Stimulated activated CD8-positive, alpha-beta memory T cell treated with anti-CD3 and anti-CD28 coated beads, Interleukin-4, amount 100 ng/mL, for 48 hours (primary cell): ENCODE measurements at places on chromosomes 3 and 15.
A peak's percentile ranks its signal among the peaks of the same experiment; 100 is the strongest.

DNA sequence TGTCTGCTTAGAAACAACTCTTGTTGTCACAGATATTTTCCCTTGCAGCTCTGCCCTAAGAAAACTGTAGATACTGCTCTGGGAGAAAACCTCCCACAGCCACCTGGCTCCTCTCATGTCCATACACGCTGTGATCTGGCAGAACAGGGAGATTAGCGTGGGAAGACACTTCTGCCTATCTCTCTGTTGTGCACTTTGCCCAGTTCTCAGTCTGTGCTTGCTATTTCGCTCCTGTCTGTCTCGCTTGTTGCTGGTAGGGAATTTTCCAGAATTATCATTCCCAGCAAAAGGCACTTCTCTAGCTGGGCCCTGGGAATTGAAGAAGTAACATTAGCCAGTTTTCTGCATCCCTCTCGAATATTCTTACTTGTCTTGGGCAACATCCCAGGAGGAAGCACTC is 8.1 kb upstream of the GATM start:
- DNase-seq: no peak

- DNase-seq: no peak
Observed at GRCh38 chr3:94234177-94234788, 171.4 kb downstream of the NSUN3 start.

GRCh38 chr15:88900309-88900981 is 5.1 kb upstream of the HAPLN3 start:
- DNase-seq: no peak

GRCh38 chr3:11624161-11624560 is 19.6 kb downstream of the VGLL4 start:
- peak; percentile 81 for DNase-seq

GRCh38 chr3:129432036-129432435 is 3.6 kb upstream of the EFCAB12 start:
- no peak for DNase-seq

DNA sequence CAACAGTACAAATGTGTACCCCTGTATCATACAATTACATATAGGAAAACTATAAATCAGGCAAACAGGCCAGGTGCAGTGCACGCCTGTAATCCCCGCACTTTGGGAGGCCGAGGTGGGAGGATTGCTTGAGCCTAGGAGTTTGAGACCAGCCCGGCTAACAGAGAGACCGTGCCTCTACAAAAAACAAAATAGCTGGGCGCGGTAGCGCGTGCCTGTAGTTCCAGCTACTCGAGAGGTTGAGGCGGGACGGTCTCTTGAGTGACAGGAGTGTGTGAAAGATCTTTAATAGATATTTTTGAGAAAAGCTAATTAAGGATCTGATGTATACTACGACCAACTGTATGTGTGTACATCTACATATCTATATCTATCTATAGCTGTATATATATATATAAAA is 33.8 kb upstream of the BDH1 start:
- no peak for DNase-seq

DNA sequence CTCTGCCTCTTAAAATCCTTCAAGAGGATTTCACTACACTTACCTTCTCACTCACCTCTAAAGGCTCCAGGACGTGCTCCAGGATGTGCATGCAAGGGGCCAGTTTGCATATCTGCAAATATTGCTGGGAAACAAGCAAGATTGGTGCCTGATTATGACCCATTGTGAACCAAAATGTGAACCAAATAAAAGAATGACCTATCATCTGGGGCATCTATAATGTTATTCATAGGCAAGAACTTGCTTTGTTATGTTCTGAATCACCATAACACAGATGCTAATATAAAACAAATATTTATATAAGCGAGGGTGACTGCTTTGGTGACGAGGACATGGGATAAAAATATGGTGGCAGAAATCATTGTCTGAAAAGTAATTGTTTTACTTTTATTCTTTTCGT is 5.5 kb downstream of the IL12A start:
- DNase-seq: no peak

GRCh38 chr3:4340411-4341335 is 37.5 kb downstream of the SETMAR start:
- no peak for DNase-seq

- no peak for DNase-seq
Observed at GRCh38 chr3:149784064-149784704, 8.2 kb downstream of the ANKUB1 start.

DNA sequence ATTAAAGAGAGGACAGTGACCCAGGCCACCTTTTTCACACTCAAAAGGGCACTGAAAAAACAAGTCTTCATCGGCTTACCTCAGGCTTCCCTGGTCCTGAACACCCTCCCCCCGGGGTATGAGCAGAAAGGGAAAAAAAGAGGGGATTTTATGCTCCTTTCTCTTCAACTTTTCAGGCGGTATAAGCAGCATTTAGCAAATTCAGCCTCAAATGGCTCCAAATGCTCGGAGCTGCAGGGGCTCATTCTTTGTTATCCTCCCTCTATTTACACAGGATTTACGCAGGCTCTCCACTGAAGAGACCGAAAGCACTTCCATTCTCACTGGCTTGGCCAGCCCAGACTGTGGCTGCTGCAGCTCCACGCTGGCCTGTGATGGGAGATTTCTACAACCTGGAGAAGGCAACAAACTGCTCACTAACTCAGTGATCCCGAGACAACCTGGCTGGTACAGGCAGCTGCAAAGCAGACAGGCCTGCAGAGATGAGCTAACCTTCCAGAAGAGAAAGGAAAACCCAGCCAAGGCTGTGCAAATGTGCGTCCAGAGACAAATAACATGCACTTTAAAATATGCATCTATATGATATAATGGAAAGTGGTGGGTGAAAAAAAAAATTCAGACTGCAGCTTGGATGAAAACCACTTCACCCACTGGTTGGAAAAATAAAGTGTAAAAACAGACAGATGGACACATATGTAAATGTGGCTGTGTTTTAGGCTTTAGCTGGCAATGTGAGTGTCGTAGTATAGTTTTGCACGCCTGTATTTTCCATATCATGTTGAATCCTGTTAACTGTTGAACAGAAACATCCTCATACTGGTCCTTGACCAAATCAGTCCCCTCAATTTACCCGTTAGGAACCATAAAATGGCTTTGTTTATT is 54.2 kb downstream of the MEIS2 start:
- no peak for DNase-seq

DNA sequence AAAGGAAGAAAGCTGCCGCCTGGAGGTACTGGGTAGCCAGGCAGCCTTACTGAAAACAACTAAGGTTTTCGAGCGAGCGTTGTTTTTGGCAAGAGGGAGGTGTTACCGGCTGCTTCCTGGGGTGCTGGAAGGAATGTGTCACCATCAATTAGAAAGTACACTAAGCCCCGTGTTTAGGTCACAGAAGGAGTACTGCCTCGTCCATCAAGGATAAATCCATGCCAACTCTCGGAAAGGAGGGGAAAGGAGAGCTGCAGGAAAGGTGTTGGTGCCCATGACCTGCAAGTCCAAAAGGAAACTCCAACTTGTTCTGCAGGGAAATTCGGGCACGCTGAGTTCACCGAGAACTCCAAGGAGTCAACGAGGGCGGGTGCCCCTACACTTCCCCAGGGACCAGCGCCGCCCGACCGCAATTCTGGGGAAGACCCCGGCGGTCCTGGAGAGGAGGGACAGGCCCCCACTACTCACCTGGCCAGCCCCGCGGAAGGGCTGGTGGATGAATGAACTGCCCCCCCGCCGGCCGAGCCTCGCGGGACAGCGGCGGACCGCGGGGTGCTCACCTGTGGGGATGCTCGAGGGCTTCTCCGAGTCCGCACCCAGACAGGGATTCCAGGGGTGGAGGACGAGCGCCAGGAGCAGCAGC is 542 bp downstream of the PLOD2 start:
- DNase-seq: peak; percentile 27

DNA sequence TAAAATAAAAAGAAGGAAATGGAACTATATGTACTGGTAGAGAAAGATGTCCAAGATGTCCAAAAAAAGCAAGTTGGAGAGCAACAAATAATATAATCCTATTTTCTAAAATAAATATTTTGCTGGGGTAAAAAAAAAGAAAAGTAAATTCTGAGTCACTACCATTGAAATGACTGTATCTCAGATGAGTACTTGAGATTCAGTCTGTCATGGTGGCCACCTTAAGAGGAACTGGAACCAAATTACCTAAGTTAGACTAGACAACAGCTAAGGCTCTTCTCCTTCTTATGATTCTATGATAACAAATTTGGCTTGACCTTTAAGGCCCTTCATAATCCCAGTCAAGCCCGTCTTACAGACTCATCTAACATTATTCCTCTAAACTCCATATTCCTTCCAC is 270.6 kb upstream of the HES1 start:
- DNase-seq: no peak

GRCh38 chr3:139202226-139202958 is 141.4 kb upstream of the MRPS22 start:
- DNase-seq: no peak
